Activated CD8-positive, alpha-beta memory T cell treated with anti-CD3 and anti-CD28 coated beads for 24 hours (primary cell): ENCODE measurements at places on chromosomes 1 and 21.
A peak's percentile ranks its signal among the peaks of the same experiment; 100 is the strongest.

- DNase-seq = no peak
Observed at GRCh38 chr21:31498985-31499384, 154.9 kb upstream of the TIAM1 start.

GRCh38 chr1:234265861-234266260 lies 107.4 kb upstream of the COA6 start:
- no peak for DNase-seq

DNA sequence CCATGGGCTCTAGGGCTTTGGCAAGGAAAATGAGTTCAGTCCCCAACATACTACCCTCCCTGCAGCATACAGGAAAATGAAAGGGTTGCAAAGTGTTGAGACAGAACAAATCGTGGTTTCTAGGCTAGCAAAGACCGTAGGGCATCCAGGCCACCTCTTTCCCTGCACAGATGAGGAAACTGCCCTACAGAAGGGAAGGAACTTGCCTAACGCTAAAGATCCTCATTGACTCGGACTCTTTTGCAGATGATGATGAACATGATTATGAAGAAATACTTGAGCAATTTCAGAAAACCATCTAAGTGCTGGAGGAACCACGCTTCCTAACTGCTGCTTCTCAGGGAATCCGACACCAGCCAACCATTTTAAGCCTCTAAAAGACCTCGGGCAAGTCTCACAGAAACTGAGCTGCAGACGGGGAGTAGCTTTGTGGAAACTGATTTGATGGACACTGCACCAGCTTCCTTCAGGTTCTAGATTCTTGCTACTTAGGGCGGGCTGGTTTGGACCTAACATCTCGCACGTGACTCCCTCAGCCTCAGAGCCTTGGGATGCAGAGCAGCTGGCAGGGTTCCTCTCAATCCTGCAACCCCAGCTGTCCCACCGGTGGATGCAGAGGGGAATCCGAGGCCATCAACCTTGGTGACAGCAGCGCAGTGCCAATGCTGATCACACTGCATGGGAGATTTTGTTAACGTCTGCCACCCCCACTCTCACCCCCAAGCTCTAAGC lies 13.4 kb downstream of the THEMIS2 start:
- DNase-seq = no peak

DNA sequence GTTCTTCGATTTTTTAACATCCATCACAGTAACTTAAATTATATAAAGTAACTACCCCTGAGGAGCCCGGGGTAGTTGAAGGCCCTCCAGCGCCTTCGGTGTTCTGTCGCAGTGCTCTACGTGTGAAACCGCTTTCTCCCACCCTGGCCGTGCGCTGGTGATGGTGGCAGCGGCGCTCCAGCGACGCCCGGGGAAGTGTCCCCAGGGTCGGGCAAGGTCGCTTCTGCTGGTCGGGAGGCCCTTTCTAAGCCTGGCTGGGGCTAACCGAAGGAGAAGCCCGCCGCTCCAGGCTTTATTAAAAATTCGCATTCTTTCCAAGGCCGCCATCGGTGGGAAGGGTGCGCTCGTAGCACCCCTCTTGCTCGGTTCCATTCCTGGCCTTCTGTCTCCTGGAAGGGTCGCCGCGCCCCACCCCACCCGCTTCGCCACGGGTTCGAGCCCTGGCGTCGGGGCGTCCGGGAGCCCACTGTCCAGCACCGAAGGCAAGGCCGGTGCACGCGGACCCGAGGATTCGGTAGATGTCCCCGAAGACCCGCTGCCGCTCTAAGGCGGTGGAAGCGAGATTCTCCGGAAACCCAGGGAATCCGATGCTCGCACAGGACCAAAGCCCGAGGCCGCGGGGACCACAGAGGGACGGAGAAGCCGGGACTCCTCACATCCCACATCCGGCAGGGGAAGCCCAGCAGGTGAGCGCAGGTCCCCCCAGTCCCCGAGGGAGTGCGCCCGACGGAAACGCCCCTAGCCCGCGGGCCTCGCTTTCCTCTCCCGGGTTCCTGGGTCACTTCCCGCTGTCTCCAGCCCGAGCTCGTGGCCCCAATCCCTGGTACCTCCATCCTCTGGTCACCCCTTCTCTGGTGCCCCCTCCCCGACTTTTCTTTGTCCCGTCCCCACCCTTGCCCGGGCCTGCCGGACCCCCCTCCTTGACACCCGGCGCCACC lies 685 bp upstream of the RIPPLY3 start:
- no peak for DNase-seq

- no peak for DNase-seq
Observed at GRCh38 chr1:118396279-118396678, 211.3 kb upstream of the SPAG17 start.

DNA sequence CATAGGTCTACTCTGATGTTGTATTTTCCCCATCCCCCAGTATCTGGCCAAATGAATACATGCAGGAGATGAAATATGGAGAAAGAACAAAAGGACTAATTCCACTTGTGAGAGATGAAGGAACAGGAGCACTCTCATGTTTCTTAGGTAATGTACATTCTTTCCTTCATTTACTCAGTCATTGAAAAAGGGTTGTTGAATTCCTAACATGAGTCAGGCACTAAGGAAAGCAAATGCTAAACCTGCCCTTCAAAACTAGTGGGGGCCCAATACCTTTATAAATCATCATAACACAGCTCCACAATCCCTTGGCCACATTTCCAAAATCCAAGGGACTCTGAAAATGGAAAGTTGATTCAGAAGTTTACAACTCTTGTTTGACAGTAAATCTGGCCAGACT lies 94.3 kb downstream of the DIRAS3 start:
- DNase-seq = no peak

DNA sequence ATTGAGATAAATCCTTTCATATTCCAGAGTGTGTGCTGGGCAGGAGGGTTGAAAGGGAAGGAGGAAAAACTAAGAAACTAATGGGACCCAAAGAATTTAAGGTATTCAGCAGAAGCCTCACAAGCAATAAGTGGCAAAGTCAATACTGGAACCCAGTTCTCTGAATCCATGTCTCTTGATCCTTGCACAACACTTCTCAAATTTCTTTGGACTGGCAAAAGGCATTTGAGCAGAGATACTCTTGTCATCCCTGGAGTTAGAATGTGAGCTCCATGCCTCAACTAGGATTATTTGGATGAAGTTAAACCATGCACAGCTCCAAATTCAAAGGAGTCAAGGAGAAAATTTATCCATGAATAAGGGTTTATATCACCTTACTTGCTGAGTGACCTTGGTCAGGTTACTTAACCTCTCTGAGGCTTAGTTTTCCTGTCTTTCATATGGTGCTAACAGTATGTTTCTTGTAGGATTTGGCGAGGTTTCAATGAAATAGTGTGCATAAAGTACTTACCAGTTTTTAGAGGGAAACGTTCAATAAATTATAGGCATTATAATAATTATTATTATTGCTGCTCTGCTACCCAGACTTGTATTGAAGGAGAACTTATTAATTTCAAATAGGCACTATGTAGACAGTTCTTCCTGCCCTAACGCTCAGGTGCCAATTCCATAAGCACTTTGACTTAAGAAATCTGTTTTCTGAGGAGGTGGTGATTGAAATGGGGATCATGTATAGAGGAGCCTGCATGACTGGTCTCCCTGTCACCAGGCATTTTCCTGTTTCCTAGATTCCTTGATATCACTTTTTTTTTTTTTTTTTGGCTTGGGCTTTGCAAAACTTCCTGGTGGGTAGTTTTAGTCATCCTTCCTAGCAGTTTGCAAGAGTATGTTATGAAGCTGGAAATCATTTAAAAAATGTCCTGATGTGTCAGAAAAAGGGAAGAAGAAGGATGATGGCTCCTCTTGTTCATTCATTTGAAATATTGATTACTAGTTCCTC lies 125.0 kb upstream of the JUN start:
- no peak for DNase-seq

DNA sequence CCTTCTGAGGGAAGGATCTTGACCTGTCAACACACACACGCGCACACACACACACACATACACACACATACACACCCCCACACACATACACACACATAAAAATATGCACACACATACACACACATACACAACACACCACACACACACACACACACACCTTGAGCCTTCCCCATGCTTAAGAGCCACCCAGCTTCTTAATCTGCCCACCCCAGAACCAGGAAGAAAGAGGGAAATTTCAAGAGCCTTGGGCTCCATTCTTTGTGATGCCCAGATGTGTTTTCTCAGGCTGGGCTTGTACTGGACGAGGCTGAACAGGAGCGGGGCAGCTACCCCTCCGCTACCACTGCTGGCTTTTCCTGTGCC lies 643.5 kb downstream of the KIF26B start:
- no peak for DNase-seq

GRCh38 chr1:18190598-18190997 lies 83.0 kb downstream of the IGSF21 start:
- DNase-seq = no peak

DNA sequence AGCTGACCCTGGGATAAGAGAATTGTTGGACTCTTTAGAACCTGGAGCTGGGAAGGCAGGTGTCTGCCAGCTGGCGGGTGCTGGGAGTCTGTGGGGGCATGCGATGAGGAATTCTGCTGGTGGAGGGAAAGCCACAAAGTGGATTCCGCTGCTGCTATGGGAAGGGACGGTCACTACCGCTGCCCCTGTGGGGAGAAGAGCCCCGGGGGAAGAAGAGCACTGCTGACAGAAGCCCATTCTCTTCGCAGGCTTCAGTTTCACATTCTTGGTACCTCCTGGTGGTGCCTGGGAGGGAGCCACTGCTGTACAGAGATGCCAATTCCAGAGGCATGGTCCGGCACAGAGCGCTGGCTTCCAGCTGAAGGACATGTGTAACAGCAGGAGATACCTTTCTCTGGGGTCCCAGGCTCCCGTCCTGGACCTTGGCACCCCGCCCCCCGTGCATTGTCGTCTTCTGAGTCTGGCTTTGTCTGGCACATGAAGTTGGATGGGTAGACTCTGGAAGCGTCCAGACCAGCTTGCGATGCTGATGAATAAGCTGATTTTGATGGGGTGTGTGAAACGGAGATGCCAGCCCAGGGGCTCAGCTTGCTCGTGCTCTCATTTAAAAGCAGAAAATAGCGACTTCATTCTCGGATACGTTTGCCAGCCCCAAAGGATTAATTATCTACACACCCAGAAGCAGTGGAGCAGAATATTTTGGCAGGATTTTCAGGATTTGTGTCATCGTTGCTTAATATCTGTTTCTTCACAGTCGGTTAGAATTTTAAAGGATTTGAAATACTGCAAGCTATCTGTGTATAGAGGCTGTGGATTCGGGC lies 13.2 kb downstream of the PDXK start:
- no peak for DNase-seq

GRCh38 chr1:219147571-219148019 lies 26.1 kb upstream of the LYPLAL1 start:
- no peak for DNase-seq

DNA sequence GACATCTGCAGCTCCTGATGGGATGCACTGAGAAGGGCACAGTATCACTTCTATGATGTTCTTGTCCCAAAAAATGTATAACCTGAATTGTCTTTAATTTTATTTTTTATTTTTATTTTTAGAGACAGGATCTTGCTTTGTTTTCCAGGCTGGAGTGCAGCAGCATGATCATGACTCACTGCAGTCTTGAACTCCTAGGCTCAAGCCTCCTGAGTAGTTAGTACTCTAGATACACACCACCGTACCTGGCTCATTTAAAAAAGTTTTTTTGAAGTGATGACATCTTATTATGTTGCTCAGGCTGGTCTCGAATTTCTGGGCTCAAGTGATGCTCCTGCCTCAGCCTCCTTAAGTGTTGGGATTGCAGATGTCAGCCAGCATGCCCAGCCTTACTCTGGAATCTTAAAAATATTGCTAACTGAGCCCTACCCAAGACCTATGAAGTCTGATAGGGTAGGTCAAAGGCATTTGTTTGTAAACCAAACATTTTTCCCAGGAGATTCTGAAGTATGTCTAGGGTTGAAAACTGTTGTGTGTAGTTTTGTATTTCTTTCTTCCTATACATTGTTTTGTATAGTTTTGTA lies 68.9 kb downstream of the ATF6 start:
- no peak for DNase-seq

GRCh38 chr1:203559523-203559922 lies 65.6 kb downstream of the OPTC start:
- DNase-seq = no peak

DNA sequence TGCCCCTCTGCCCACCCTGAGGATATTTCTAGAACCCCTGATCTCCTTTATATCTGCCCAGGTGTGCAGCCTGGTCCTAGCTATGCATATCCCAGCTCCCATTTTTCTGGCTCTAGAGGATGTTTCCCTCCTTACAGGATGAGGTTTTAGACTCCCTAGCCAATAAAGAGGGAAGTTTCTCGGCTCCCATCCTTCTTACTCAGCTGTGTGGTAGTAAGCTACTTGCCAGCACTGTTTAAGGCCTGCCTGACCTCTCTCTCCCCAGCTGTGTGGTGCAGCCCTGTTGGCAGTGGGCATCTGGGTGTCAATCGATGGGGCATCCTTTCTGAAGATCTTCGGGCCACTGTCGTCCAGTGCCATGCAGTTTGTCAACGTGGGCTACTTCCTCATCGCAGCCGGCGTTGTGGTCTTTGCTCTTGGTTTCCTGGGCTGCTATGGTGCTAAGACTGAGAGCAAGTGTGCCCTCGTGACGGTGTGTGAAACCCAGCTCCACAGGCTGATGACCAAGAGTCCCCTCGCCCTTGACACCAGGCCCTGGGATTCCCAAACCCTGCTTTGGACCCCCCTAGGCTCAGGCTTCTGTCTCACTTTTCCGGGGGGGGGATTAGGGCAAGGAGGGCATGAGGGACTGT lies 7.8 kb upstream of the P3R3URF start:
- no peak for DNase-seq

DNA sequence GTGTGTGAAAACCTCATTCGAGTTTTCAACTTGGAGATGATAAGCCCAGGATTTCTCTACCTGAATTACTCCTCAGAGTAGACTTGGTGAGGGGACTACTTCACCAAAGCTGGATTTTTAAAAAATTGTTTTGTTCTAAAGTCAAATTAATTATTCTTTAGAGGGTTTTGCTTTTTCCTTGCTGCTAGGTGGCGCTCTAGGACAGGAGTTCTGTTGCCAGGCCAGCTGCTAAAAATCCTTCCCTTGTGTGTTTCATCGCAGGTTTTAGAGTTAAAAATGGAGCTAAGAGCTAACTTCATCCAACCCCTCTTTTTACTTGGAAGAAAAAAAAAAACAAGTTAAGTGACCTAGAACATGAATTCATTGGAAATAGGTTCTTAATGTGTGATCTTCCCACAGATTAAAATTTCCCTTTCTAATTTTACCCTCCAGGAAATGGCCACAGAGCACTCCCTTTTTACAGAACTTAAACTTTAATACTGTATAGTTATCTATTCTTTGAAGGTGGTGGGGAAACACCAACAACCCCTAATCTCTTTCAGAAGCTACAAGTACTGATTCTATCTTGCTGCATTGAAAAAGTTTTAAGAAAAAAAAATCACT lies 36.7 kb upstream of the FAM163A start:
- peak; percentile 66 for DNase-seq

DNA sequence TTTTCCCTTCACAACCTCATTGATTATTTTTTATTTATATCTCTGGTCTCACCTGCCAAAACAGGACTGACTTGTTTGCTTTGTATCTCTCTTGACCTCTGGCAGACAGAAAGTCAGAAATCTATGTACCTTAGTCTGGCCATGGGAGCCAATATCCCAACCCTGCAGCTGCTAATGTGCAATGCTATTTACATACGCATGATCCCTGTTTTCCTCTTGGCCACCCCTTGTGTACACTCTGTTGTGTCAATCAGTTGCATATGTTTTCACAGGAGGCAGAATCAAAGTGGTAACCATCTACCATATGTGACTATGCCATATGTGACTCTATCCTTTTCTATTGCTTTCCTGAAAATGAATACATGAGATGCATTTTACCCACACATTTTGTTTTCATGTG lies 688.8 kb downstream of the PLA2G4A start:
- no peak for DNase-seq

GRCh38 chr1:33289858-33290154 lies 31.1 kb downstream of the A3GALT2 start:
- no peak for DNase-seq

- no peak for DNase-seq
Observed at GRCh38 chr1:28535180-28535579, 17.7 kb upstream of the TRNAU1AP start.
